ENCODE measurements at places on chromosomes 1 and 21.
A peak's percentile ranks its signal among the peaks of the same experiment; 100 is the strongest.

GRCh38 chr21:33940164-33940880 lies 24.7 kb upstream of the ATP5PO start:
- no peak for DNase-seq

- DNase-seq = peak; percentile 21
Observed at GRCh38 chr1:22915816-22916470, 56.7 kb downstream of the LACTBL1 start.

DNA sequence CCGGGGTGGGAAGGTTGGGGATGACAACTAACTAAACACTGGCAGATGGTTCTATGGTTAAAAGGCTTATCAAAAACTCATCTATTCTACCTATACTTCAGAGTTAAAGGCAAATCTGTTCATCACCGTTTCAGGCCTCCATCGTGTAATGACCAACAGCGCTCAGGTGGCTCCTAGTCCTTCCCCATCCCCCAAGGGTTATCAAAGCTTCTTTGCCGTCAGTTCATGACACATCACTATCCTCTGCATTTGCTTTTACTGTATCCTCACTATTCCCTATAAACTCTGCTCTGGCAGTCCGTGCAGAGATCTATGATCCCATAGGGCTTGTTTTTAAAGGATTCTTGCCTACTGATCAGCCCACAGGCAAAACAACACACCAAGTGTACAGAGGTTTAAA lies 8.2 kb downstream of the HMGN1 start:
- DNase-seq = no peak

DNA sequence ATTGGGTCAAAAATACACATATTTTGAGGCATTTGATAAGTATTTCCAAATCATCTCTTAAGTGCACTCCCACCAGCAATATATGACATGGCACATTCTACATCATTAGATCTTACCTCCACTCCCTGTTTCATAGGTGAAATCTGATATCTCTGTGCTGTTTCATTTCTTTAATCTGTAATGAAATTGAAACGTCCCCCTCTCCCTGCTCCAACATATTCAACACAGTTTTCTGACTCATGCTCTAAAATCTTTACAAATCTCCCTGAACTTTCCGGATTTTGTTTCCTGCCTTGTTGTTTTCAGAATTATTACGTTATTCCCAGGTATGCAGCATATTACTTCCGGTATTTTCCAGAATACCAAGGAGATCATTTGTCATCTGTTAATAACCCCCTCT lies 66.1 kb upstream of the AKT3 start:
- DNase-seq = no peak

- no peak for DNase-seq
Observed at GRCh38 chr1:198606020-198606438, 32.8 kb upstream of the PTPRC start.

GRCh38 chr1:108051631-108052377 lies 86.8 kb upstream of the VAV3 start:
- peak; percentile 32 for DNase-seq

GRCh38 chr1:14724678-14725077 lies 126.2 kb downstream of the KAZN start:
- DNase-seq = no peak

GRCh38 chr1:44347280-44347679 lies 7.8 kb downstream of the ERI3 start:
- DNase-seq = no peak

- DNase-seq = peak; percentile 27
Observed at GRCh38 chr1:7534061-7534825, 236.9 kb upstream of the VAMP3 start.

DNA sequence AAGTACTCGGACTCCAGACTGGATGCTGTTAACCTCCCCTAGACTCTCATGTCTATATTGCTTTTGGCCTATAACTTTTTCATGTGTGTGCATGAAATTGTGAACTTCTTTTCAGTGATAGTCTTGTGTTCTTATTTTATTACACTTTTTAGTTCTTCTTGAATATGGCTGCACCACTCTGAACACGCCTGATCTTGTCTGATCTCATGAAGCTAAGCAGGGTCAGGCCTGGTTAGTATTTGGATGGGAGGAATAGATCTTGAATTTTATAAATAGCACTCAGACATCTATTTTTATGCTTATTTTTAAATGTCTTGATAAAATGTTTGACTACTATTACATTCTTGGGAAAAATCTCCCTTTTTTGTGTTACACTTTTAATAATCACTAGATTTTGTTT lies 22.4 kb downstream of the TCP10L start:
- no peak for DNase-seq

DNA sequence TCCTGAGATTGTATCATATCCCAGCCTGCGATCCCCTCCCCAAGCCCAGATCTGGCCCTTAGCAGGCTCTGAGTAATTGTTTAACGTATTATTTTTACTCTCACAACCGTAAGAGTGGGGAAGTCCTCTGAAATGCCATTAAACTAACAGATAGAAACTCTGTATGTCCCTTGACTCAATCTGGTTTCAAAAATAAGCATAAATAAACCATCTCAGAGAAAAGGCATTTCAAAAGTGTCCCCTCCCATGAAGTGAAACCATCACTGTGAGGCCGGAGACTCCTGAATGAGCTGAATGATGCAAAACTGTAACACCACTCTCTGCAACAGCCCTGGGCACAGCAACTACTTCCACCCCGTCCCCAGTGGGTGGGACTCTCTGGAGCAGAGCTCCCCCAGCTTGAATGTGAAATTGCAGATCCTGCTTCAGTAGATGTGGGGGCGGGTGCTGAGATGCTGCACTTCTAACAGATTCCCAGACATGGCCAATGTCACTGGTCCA lies 104.1 kb downstream of the SYF2 start:
- DNase-seq = no peak

DNA sequence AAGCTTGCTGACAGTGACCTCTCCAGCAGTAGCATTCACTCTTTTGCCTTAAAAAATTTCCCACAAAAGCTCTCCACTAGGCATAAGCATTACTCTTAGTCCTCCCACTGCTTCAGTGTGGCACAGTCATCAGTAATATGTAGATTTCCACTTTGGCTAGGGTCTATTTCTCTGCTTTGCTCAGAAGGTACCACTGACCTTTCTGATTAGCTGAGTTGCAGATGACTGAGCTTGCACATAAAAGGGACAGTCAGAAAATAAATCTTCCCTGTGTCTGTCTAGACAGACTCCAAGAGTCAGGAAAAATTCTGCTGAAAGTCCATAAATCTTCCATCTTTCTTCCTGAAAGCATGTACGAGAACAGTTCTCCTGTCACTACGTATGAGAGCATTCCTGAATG lies 56.6 kb upstream of the APP start:
- DNase-seq = no peak

DNA sequence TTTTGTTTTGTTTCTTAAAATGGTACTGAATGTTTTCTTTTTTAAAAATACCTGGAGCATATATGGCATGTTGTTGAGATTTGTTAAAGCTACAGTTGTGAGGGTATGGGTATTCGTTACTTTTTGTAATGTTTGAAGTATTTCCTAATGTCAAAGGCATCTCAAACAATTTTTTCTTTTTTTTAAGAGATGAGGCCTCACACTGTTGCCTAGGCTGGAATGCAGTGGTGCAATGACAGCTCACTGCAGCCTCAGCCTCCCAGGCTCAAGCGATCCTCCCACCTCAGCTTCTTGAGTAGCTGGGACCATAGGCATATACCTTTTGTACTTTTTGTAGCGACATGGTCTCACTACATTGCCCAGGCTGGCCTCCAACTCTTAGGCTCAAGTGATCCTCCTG lies 16.1 kb downstream of the CLCN6 start:
- no peak for DNase-seq

GRCh38 chr1:187641015-187641414 lies 812.3 kb downstream of the PLA2G4A start:
- DNase-seq = no peak

DNA sequence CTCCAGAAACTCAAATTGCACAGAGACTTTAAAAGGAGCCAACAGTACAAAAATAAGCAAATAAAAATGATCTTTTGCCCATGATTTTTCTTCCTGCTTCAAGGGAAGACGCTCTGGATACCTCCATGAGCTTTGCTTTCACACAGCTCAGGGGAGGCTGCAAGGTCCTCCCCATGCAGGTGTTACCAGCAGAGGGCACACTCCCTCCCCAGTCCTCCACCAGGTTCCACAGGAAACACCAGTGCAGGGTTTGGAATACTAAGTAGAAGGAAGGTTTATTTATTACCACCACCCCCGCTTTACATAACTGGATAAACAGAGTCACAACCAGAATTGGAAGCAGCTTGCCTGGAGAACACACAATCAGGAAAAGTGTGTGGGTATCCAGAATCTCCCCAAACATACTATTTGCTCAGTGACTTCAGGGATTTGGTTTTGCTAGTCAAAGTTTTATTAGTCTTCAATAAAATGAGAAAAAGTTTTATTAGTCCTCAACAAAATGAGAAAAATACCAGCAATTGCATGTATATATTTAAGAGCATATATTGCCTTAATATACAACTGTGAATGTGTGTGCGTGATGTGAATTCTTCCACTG lies 37.3 kb downstream of the HSD3B1 start:
- DNase-seq = no peak

- no peak for DNase-seq
Observed at GRCh38 chr1:2650967-2651645, 18.3 kb upstream of the MMEL1 start.

GRCh38 chr1:92973203-92973897 lies 12.1 kb upstream of the DIPK1A start:
- DNase-seq = no peak

GRCh38 chr1:6906783-6907182 lies 121.5 kb downstream of the CAMTA1 start:
- DNase-seq = no peak

- no peak for DNase-seq
Observed at GRCh38 chr1:41135196-41135947, 106.7 kb downstream of the SCMH1 start.

- DNase-seq = no peak
Observed at GRCh38 chr1:62245201-62245600, 50.6 kb downstream of the L1TD1 start.

- DNase-seq = no peak
Observed at GRCh38 chr1:25911162-25911561, 4.9 kb upstream of the STMN1 start.

DNA sequence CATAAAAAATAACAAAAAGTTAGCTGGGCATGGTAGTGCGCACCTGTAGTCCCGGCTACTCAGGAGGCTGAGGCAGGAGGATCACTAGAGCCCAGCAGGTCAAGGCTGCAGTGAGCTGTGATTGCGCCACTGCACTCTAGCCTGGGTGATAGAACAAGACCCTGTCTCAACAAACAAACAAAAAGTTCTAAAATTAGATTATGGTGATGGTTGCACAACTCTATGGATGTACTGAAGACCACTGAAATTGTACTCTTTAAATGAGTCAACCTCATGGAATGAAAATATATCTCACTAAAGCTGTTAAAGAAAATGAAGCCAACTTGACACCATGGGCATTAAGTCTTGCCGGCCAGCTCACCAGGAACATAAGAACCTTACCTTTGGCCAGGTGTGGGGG lies 9.1 kb downstream of the MRAP start:
- no peak for DNase-seq

DNA sequence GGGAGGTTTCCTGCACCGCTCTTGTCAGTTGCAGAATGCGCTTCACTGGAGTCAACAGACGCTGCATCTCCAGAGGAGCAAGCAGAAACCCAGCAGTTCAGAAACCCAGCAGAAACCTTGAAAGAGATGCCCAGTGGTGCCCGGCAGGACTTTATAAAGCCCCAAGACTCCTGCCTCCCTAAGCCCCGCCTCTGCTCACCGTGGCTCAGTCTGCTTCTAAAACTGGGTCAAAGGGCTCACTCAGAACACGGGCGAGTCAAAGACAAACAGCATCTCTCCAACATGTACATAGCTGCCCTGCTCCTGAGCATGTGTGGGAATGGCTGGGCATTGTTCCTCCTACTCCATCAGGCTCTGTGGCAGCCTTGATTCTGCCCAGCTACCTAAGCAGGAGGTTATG lies at the start of gene HMGCS2:
Gene HMGCS2, minus strand, starts transcription at position 128 of the 400 bp plus-strand sequence. Its CDS starts 61 bp downstream, at position 67.
- no peak for DNase-seq

GRCh38 chr1:219461981-219462400 lies 150.9 kb downstream of the ZC3H11B start:
- no peak for DNase-seq

GRCh38 chr1:164907666-164908065 lies 348.7 kb downstream of the PBX1 start:
- no peak for DNase-seq

DNA sequence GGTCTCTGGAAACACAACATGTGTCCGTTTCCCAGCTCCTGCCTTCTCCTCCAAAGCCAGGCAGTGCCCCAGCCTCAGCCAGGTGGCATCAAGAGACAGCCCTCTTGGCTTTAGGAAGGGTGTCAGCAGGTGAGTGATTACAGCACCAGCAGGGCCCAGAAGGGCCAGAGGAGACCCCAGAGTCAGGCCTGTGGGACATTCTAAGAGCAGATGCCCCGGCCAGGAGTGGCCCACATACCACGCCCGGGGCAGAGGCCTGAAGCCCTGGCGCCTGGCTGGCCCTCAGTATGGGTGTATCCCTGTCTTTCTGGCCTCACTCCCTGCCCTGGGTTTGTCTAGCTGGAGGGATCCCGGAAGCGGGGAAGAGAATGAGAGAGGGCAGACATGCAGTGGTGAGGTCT lies 109.2 kb downstream of the CASZ1 start:
- no peak for DNase-seq

DNA sequence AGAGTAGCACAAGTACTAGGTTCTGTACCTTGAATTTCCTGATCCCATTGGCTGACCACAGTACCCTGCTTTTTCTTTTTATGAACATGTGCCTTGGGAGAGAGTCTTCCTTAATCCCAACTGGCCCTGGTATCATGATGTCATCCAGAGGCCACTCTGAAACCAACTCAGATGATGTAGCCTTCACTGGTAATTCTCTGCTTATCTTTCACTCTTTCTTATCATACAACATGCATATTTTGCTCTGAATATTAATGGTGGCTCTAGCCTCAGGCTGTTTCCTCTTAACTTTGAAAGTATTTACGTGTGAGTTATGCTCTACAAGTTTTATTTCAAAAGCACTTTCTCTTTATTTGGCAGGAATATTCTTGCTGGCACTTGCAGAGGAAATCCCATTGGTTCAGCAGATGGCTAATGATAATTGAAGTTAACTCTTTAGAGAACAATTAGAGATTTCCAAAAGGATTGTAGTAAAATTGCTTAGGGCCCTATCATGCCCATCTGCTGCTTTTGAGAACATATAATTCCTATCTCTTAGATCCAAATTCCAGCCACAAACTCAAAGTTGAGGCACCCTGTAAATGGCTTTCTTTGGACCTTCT lies 86.1 kb downstream of the PTGER3 start:
- no peak for DNase-seq

GRCh38 chr1:210883821-210884220 lies 250.1 kb downstream of the KCNH1 start:
- DNase-seq = no peak

Measured in COR-L47 (cell line).